Mucosa of gallbladder (tissue), 1 donor: ENCODE measurements at places on chromosomes 11 and 22.

GRCh38 chr22:25837288-25837900 lies 95.4 kb downstream of the MYO18B start:
- no peak for DNase-seq

DNA sequence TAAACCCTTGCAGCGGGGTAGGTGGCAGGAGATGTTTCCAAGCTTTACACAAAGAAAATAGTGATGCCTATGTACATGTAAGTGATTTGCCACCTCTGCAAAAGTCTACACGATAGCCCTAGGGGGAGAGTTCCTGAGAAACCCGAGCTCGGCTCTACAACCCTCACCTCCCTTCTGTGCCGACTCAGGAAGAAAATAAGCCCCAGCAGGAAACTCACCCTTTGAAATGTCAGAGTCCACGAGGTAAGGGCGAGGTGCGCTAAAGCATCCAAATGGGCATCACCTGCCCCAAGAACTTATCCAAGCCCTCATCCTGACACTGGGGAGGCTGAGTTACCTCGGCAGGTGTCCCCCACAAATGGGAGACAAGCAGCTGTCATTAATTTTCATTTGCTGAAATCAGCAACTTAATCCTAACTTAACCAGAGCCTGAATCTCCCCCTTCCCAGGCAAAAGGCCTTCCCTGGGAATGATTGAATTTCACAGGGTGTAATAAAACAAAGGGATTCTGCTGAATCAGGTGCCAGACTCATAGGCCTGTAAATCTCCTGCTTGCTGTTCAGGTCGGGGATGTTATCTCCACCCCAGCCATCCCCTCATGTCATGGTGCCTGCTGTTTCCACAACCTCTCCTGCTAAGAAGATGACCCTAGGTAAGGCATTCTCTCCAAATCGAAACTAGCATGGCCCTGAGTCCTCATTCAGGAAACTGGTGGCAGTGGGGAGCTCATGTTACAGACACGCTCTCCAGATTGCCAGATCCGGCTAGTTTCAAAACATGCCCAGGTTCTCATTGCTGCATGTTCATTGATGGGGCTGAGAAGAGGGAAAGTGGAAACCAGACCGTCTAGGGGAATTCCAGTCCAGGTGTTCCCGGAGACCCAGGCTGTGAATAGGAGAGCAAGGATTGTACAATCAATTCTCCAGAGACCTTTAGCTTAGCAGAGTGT lies 105.3 kb upstream of the KIRREL3 start:
- peak; percentile 42 for DNase-seq

DNA sequence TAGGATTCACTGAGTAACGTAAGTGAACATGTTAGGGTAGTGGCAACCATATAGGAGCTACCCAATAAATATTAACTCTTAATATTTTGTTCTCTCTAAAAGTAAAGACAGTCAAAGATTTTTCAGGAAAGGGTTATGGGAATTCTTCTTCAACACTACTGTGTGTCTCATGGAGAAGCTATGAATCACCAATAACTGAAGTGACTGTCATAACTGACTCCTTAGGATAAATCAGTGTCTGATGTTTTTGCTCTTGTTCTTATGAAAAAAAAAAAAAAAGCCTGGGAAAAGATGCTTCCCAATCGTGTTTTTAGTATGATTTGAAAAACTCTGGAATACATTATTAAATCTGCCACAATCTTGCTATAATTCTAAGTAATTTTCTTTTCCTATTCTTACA lies 111.2 kb upstream of the CEP126 start:
- no peak for DNase-seq

- DNase-seq = no peak
Observed at GRCh38 chr11:78504181-78504580, 70.5 kb downstream of the NARS2 start.

DNA sequence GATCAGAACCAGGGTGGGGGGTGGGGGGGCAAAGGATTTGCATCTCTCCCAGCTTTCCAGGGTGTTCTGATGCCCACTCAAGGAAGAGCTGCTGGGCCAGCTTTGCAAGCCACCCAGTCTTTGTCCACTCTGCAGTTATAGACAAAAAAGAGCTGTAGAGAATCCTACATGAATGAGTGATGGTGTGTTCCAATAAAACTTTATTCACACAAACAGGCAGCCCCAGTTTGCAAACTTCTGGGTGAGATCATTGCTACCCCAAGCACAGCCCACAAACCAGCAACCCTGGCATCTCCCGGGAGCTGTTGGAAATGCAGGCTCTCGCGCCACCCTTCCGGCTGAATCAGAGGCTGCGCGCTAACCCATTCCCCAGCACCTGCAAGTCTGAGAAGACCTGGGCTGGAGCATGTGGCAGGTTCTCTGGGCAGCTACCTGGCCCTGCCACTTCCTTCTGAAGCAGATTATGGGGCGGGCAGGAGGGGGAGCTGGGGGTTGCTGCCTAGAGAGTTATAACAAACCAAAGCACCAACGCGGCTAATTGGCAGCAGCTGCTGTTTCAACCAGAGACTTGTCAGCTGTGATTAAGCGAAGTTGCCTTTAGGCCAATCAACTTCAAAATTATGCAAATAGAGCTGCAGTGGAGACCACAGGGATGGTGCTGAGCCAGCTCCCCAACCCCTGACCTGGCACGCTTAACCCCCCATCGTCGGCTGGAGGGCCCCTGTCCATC lies 3.8 kb upstream of the SHISAL1 start:
- no peak for DNase-seq

- no peak for DNase-seq
Observed at GRCh38 chr11:119723243-119723951, 5.6 kb downstream of the NECTIN1 start.

GRCh38 chr11:97815667-97816066 lies 1205.1 kb upstream of the CNTN5 start:
- no peak for DNase-seq
